Stimulated activated CD4-positive, alpha-beta T cell treated with anti-CD3 and anti-CD28 coated beads, Interleukin-15, amount 100 ng/mL, for 1 hour (primary cell): ENCODE measurements at places on chromosomes 5 and 9.

- DNase-seq = no peak
Measured at GRCh38 chr5:55232271-55232984, 980 bp downstream of the CCNO start.

DNA sequence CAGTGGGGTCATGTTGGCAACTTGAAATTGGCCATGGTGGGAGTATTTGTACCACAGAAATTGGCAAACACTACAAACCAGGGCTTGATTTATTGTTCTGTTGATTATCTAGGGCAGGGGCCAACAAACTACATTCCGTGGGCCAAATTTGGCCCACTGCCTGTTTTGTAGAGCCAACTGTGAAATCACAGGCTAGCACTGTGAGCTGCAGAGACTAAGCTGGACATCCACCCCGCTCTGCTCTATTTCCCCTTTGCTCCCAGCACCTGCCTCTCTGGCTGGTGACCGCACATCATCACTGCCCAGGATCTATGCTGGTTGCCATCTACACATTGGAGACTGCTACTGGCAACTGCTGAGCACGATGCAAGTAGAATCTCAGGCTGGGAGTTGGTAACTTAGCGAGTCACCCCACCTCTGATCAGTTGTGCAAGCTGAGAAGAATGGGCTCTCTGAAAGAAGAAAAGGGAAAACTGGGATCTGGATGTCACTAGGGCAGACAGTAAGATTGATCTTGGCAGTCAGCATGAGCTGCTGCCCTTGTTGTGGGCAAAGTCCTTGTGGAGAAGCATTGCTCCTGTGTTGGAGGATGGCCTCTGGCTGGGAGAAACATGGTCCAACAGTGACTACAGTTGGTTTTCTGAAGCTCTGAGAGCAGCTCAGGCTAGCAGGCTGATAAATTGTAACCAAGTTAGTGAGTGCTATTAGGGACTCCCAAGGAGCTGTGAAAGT is 144.7 kb upstream of the RAD23B start:
- no peak for DNase-seq

- no peak for DNase-seq
Measured at GRCh38 chr5:172086194-172086975, 79.9 kb upstream of the FBXW11 start.

GRCh38 chr5:96885518-96886338 is 9.4 kb downstream of the ERAP2 start:
- DNase-seq = no peak

GRCh38 chr9:127096208-127096607 is 26.2 kb downstream of the ANGPTL2 start:
- no peak for DNase-seq

DNA sequence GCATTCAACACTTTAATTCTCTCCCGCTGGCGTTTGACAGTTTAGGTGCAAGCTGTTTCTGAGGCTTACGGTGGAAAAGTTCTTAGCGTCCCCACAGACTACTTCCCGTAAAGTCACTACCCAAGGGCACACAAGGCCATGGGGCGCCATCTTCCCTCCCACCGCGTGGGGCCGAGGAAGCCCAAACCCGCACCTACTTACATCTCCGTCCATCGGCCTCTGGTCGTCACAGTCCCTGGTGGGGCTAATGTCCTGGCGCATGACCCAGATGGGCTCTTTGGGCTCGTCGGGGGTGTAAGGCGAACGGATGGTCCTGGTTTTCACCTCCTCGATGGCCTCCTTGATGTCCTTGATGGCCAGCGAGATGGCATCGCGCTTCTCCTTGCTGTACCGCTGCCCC is 156.4 kb downstream of the APBA1 start:
- DNase-seq = no peak

DNA sequence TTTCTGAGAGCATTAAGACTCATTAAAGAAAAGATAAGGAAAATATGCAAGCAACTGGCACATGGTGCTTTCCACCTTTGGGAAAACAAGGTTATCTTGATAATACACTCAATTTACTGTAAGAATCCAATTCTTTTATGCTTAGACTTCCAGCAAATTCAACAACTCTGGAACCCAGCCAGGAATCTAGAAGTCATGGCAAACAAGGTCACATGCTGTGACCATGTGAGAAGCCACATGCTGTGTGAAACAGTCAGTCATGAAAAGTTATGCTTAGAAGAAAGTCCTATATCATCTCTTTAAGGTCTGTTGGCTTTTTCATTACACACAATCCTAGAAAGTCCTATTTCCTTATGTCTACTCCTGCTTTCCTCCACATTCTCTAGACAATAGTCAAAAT is 581.8 kb upstream of the C9orf72 start:
- no peak for DNase-seq

DNA sequence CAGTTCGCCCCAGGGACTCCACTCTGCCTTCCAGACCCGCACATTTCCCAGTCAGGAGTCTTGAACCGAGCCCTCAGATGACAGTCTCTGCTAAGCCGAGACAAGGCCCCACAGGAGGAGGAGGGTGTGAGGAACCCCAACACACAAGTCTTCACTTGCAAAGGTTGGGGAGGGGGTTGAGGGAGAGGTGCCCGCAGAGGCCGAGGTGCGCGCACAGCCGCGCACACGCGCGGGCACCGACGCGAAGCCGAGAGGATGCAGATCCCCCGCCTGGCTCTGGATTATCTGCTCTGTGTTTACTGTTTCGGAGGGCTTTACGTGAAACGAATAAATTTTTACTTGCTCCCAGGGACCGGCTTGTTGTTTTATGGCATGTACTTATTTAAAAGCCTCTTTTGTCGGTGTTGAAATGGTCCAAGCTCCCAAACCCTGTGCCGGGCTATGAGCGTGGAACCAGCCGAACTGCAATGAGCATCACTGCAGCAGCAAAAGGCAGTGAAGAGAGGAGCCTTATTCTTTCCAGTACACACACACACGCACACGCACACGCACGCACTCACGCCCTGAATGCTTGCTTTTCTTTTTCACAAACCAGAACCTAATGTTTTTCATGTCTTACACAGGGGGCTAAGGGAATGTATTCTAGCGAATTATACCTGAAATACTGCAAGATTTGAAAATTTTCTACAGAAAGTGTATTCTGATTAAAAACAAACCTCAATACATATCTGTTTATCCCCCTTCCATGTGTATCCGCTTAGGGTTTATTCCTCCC is 297.7 kb downstream of the PARP8 start:
- no peak for DNase-seq

GRCh38 chr5:79697222-79698170 is 7.9 kb downstream of the CMYA5 start:
- no peak for DNase-seq

DNA sequence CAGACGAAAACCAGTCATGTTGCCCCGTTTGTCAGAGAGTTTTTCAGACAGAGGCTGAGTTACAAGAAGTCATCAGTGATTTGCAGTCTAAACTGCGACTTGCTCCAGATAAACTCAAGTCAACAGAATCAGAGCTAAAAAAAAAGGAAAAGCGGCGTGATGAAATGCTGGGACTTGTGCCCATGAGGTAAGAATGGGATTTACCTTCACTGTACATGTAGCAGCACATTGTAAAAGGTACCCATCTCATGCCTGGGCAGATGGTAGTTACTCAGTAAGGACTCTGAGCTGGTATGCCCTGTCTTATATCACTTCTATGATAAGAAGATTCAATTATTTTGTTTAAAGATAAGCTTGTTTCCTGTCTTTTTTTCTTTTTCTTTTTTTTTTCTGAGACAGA is 38.8 kb downstream of the RAD50 start:
- DNase-seq = no peak
